ENCODE measurements at places on chromosomes 16 and 17.

DNA sequence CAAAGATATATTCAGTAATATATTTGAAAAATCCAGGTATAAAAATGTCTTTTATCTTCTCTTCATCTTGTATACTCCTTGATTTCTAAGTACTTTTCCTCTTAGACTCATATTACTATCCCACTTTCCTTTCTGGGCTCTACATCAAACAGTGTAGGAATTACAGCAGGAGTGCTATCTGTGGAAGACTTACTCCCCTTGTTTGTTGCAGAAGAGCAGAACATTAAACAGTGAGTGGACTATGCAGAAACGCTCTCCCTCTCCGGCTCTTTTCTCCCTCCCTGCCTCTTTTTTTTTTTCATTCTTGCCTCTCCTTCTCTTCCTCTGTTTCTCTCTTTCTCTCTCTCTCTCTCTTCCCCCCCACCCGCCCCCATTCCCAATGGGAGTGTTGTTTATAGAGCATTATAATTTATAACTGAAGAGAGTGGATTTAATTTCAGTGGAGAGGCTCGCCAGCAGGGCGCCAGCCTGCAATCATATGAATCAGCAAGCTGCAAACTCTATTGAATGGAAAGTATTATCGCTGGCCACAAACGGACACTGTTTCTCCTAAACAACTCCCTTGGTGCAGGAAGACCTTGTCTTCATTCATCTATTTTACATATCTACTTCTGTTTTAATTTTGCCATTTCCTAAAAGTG lies 242.3 kb upstream of the TBX2 start:
- no peak for DNase-seq

- no peak for DNase-seq
Measured at GRCh38 chr17:49687878-49688491, 10.1 kb upstream of the SPOP start.

- DNase-seq, result no peak
Measured at GRCh38 chr16:70678898-70679670, 6.8 kb downstream of the MTSS2 start.

- no peak for DNase-seq
Measured at GRCh38 chr16:88208112-88208511, 174.6 kb upstream of the ZNF469 start.

- DNase-seq, result no peak
Measured at GRCh38 chr17:46977348-46977747, 1.7 kb downstream of the RPRML start.

DNA sequence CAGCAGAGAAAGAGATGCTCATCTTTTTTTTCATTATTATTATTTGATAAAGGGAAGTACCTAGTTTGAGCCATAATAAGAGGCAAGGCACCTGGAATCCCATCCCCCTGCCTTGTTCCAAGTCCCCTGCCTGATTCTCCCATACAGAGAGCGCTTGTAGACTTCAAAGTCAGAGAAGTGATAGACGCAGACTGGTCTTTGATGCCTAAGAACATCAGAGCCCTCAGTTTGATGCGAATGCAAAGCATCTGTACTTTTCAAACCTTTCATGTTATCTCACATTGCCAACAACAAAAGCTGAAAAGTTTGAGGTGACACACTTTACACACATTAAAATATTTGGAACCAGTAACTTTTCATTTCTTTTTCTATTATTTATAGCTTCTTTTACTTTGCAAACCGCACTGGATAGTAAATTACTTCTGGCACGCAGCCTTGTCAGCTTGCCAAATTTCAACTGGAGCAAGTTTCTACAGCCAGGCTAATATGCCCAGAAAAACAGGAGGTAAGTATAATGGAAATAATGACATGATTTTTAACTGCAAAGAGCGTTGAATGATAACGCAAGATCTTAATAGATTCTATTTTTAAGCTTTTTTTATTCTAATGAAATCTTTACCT lies 5.9 kb upstream of the UTP6 start:
- no peak for DNase-seq

DNA sequence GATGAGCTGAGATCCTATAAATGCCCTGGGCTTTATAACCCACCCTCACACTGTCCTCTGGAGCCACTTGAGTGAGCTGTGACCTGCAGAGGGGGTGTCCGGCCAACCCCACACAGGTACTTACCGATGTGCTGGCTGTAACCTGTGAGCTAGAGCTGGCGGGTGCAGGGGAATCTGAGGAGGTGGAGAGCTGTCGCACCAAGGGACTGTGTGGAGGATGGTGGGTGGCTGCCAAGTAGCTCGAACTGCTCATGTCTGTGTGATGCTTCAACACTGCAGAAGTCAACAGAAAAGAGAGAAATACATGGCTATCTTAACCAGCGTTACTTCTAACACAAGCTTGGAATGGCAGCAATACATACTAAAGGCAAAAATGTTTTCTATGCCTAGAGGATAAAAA lies 39.4 kb downstream of the STH start:
- no peak for DNase-seq

- no peak for DNase-seq
Measured at GRCh38 chr16:83458612-83459011, 349.2 kb upstream of the HSBP1 start.

DNA sequence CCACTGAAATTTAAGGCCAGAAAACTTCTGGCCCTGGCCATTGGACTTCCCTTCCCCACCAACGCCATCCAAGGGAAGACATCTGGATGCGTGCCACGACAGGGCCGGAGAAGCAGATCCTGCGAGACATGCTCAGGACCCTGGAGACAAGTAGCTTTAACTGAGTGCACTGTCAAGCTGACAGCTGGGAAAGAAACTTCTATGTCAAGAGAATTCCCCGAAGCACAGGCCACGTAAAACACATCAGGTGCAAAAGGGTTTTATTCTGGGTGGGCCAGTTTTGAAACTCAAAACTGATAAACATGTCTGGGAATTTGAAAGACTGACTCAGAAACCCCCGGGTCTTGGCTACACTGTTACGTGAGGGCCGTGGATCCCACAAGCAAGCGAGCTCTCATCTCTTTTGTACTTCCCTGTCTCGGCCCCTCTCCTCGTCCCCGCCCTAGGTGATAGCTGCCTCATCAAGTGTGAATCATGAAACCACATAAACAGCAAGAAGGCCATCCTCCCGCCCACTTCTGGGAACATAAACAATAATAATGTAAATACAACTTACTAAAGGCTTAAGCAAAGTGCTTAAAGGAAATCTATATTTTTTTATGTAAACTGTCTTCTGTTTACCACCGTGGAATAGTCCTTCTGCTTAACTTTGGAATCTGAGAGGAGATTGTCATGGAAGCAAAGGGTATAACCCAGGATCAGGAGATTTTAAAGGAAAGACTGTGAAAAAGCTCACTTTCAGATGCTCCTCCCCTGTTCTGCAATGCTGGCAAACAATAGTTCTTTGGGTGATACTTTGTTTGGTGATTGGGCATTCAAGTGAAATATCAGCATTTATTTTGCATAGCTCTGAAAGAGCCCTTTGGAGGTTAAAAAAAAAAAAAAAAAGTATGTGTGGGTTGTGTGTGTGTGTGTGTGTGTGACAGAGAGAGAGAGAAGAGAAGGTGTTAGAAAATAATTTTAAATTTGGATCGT lies 406.0 kb upstream of the MAF start:
- DNase-seq, result no peak

- peak; percentile 24 for DNase-seq
Measured at GRCh38 chr17:7884581-7885366, 3.8 kb upstream of the CHD3 start.

DNA sequence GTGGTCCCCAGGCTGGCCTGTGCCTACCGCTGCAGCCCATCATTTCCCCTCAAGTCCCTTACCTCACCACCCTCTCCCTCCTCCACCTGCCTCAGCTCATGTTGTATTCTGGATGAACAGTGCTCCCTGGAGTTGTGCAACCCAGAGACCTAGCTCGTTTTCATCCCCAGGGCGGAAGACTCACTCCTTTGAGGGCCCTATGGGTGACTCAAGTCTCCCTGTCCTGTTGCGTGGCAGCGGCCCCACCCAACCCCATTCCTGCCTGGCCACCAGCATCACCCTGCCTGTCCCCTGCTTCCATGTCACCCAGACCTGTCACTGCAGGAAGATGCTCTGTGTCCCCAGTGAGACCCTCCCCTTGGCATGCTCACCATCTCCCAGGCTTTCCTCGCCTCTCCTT lies 3.3 kb downstream of the ALOX12B start:
- DNase-seq, result no peak

- DNase-seq, result no peak
Measured at GRCh38 chr16:21226749-21227148, 6.8 kb upstream of the ANKS4B start.

GRCh38 chr17:73210002-73210678 lies 17.3 kb downstream of the COG1 start:
- DNase-seq, result no peak

DNA sequence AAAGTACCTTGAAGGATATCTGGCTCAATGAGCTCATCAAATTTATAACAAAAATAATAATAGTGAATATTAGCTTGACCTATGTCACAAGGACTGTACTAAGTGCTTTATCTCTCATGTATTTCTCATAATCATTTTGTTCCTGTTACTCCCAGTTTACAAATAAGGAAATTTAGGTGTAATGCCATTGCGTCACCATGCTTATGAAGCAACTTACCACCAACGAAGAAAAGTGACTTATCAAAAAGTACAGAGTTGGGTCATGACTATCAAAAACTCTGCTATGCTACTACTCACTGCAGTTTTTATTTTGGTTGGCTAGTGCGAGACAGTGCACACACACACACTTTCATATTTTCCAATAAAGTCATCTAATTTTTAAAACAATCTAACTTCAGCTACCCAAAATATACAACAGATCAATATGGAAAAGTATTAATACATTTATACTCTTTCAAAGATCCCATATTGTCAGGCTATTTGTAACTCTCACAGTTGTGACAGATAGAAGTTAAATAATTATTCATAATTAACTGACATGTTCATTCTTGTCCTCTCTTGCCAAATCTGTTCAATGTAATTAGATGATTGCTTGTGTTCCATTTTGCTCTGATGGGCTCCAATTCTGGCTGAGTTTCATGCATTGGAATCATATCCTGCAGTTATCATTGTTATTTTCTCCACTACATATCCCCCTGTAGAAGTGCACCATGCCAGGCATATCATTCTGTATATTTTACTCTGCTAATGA lies 119.4 kb downstream of the KCNJ2 start:
- DNase-seq, result no peak

- no peak for DNase-seq
Measured at GRCh38 chr16:35906440-35906839, 2447.0 kb downstream of the TP53TG3F start.

DNA sequence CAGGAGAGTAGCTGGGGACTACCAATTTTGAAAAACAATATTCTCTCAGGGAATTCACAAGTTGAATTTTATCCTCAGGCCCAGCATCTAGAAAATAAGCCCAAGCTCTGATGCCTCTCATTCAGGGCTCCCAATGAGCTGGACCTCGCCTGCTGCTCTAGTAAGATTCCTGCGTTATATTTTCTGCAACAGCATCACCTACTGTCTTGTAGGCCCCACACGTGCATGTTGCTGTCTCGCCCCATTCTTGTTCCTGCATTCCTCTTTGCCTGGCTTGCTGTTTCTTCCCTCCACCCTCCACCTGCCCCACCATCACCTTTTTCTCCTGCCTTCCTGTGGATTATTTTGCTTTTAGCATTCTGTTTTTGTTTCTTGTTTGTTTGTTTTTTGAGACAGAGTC lies 8.3 kb upstream of the ST6GALNAC2 start:
- DNase-seq, result no peak

GRCh38 chr17:265718-266117 lies 84.3 kb upstream of the DOC2B start:
- DNase-seq, result no peak

DNA sequence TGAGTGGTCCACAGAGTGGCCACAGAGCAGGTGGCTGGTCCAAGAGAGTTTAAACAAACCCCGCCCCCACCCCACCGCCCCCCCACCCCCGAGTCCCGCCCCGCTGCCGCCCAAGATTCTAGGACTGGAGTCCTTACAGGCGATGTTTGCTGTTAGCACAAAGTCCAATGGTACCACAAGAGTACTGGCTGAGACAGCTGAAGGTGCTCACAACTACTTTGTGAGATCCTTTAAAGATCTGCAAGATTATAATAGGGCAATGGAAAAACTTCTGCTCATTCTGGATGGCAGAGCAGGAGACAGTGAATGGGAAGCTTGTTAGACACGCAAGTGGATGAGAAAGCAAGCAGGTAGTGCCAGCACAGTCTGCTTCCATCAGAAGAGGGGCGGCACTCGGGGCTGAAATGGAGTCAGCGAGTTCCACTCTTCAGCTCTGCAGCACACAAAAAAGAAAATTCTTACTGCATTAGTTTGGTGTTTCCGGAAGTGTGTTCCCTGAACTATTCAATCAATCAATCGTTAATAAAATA lies 4.7 kb upstream of the TEKT3 start:
- no peak for DNase-seq

DNA sequence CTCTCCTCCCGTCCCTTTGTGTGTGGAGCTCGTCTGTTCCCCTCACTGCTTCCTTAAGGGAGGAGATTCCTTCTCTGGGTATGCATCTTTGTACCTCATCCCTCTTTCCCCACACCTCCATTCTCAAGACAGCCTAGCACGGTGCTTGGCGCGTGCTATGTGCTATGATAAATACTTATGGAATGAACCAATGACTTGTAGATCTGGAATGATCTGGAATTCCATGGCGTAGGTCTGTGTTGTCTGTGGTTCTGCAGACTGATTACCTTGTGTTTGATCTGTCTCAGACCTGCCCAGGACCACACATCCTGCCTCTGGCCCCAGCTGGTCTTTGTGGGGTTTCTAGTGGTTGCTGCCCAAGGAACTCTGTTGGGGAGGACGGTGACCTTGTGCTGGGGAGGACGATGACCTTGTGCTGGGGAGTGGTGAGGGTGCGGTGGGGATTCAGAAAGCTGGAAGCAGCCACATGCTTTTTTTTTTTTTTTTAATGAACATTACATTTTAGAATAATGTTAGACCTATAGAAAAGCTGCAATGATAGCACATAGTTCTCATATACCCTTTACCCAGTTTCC lies 33.5 kb upstream of the ETV4 start:
- DNase-seq, result no peak
